ENCODE measurements at places on chromosomes 16 and 17.

GRCh38 chr17:8698162-8698971 lies 46.3 kb downstream of the CCDC42 start:
- DNase-seq: no peak

- DNase-seq: no peak
Observed at GRCh38 chr17:62989501-62989900, 23.5 kb downstream of the TANC2 start.

- no peak for DNase-seq
Observed at GRCh38 chr17:1134634-1135324, 45.0 kb downstream of the ABR start.

DNA sequence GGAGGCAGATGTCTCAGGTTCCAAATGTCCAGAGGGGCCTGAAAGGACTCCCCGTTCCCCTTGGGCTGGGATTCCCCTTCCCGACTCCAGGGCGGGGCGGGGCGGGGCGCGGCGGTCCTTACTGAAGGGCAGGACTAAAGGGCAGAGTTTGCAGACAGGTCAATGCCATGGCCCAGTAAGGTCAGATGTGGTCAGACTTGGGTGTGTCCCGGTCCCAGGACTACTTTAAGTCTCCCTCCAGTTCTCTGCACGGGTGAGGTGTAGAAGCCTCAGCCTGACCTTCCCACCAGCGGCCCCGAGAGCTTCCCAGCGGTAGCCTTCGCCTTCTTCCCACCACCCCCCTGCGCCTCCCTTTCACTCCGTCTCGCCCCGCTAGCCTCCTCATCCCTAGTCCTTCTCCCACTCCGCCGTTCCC lies 532 bp downstream of the KDM6B start:
- DNase-seq: peak; percentile 54

- no peak for DNase-seq
Observed at GRCh38 chr16:85661740-85662481, 26.8 kb downstream of the GINS2 start.

DNA sequence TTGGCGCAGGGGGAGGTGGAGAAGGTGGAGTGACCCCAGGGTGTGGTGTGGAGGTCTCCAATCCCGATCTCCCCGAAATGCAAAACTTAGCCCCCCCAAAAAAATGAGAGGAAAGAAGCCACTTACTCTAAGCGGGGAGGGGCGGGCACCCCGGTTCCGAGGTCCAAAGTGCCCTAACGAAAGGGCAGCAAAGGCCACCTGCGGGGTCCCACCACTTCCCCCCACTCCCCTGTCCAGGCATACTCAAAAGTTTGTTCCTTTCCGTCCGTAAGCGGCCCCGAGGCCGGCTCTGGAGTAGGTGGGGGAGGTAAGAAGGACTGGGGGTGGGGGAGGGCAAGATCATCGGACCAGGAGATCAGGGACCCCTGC lies 1.1 kb downstream of the TOX3 start:
- DNase-seq: no peak

GRCh38 chr17:62705778-62706597 lies 78.5 kb downstream of the MRC2 start:
- DNase-seq: no peak

DNA sequence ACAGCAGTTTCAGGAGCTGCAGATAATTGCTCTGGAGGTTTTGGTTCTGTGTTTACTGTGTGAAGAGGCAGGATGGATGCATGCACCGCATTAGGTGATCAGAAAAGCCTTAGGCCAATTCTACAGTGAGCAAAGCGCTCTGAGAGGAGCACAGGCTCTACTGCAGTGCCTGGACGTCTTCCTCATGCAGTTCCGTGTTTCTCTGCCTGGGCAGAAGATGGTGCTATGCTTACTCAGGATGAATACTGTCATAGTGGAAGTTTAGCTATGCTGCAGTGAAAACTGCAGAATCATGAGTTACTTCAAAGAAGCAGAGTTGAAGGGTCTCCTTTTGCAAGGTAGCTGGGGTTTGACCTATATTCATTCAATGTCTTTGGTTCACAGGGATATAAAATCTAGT lies 1012.4 kb downstream of the KCNJ18 start:
- DNase-seq: no peak

All from inflammatory macrophage (primary cell).